CD4-positive, alpha-beta T cell treated with Interleukin-6 at 100 ng/mL for 8 hours (primary cell): ENCODE measurements at places on chromosomes 11 and 22.

DNA sequence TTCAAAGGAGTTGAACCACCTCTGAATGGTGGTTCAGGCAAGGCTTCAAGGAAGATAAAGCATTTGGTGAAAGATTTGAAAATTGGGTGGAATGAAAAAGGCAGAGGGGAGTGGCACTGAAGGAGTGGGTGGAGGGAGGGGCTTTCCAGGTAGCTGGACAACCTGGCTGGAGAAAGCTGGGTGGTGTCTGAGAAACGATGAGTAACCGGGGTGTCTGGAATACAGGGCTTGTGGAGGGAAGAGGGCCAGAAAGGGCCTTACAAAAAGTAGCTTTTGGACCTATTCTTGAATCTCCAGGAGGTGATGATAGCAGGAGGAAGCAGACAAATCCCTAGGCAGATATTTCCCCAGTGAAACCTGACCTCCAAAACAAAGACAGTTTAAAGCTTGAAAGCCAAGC lies 99.3 kb downstream of the RASSF10 start:
- no peak for DNase-seq

DNA sequence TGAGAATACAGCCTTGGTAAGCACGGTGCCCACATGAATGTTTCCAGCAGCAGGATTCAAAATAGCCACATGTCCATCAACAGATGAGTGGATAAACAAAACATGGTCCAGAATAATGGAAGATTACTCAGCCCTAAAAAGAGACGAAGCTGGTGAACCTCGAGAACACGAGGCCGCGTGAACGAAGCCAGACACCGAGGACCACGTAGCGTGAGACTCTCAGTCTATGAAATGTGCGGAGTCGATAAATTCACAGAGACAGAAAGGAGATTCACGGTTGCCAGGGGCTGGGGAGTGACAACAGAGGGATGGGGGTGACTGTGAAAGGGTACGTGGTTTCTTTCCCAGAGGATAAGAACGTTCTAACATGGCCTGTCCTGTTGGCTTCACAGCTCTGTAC lies 2.9 kb upstream of the ASCL2 start:
- DNase-seq: no peak

DNA sequence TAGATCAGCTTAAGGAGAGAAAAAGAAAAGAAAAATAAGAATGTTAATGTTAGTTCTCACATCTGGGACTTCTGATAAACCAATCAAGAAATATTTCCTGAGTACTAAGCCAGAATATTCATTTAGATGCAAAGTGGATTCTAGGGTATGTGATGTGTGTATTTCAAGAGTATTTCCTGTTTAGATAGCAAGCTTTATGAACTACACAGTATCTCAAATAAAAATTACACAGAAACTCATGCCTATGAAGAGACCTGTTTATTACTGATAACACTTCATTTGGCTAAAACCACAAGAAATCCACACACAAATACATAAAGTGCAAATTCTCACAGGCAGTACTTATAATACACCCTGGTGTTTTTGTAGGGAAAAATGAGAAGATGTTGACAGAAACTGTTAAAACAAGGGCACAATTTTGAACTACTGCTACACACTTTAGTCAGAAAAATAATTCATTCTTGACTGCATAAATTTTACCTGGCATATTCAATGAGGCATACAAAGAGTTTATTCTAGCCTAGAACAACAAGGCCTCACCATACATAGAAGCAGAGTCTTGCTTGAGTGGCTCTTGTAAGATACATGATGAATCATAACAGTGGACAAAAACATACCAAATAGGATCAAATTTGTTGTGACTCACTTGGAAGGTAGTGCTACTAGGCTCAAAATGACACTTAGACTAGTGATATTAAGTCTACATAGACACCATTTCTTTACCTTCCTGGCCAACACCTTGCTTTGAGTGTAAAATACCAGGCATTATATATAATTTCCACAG lies 18.8 kb upstream of the P4HA3 start:
- DNase-seq: no peak

DNA sequence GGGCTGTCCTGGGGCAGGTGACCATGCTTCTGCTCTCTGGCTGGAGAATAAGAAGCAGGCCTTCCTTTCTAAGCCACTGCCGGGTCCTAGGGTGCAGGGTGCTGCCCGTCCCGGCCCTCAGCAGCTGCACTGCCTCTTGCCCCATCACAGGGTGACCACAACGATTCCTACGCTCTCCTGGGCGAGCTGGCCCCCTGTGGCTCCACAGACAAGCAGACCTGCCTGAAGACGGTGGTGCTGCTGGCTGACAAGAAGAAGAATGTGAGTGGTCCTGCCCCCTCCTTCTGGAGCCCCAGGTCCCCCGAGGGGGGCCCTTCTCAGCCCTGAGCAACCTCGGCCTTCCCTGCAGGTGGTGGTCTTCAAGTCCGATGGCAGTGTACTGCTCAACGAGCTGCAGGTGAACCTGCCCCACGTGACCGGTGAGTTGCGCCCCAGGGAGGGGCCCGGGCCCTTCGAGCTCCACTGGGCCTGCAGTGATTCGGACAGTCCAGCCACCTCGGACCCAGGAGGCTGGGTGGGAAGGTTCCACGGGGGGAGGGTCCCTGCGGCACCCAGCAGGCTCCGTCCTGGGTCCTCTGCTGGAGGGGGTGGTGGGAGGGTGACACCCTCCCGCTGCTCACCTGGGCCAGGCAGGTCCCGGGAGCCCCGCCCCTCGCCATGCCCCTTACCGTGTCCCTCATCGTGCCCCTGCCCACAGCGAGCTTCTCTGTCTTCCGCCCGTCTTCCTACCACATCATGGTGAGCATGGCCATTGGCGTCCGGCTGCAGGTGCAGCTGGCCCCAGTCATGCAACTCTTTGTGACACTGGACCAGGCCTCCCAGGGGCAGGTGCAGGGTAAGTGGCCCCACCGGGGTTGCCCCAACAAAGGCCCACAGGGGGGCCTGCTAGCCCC lies 8.3 kb downstream of the MUC2 start:
- no peak for DNase-seq

DNA sequence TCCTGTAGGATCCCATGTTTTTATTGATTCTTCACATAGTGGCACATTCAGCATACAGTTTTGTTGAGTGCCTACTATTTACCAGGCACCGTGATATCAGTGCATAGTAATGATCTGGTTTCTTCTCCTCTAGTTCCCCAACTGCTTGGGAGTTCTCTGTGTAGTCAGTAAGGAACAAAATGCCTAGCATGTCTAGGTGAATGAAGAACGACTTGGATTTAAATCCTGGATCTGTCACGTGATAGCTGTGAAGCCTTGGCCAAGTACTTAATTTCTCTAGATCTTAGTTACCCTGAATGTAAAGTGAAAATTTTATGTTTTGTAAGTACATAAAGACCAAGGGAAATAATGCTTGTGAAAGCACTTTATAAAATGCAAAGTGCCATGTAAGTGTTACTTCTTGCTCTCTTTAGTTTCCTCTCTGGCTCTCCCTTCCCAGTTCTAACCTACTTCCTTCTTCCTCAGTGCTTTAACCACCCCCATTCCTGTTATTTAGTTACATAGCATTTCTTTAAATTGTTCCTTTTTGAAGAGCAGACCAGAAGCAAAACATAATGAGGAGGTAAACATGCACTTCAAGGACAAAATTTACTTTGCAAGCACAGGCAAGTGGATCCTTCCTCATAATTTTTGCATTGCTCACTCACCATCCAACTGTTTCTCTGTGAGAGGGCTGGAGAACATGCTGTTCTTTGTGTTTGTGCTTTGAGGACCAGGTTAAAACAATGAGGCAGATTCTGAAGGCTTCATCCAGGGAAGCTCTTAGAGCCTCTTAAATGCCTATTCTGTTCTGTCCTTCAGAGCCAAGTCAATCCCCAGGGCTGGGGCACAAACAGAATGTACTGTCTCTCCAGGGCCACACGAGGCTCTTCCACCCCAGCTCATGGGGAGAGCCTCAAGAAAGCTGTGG lies 353.9 kb upstream of the TENM4 start:
- no peak for DNase-seq

DNA sequence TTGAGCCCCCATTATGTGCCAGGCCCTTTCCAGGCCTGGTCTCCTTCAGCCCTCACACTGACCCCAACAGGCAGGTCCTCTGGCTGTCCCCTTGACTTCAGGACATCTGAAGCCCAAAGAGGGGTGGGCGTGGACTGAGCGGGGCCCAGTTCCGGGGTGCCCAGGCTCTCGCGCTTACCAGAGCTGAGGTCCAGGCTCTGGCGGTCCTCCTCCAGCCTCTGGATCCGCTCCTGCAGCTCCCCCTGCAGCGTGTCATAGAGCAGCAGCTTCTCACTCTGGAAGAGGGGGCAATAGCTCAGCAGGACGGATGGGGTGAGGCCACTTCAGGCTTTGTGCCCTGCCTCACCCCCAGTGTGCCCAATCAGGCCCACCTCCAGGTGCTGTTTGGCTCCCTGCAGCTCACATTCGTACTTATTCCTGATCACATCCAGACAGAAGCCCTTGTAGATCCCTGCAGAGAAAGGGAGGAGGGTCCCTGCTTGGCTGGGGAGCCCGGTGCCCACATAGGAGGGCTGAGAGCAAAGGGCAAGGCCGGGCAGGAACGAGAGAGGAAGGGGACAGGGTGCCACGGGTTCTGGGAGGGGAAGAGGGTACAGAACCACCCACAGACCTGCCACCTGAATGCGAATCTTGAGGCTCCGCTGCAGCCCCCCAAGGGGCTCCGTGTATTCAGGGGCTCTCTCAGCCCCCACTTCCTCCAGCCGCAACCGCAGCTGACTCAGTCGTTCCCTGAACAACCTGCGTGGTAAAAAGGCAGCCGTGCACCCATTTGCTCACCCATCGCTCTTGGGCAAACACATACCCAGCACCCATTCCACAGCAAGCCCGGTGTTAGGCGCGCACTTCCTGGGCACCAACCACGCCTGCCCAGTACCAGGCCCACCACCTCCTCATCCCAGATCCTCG lies 4.1 kb downstream of the BRMS1 start:
- no peak for DNase-seq

GRCh38 chr11:61480994-61481335 lies 27.6 kb upstream of the LRRC10B start:
- DNase-seq: no peak

- DNase-seq: no peak
Measured at GRCh38 chr11:291281-292210, 2.6 kb downstream of the PGGHG start.

GRCh38 chr11:123531325-123531724 lies 101.3 kb downstream of the GRAMD1B start:
- no peak for DNase-seq

- DNase-seq: no peak
Measured at GRCh38 chr22:29799217-29799680, 32.1 kb downstream of the UQCR10 start.

GRCh38 chr11:20668131-20668809 lies 1.1 kb upstream of the NELL1 start:
- no peak for DNase-seq

- DNase-seq: no peak
Measured at GRCh38 chr11:107653076-107653475, 58.8 kb downstream of the SLN start.

- no peak for DNase-seq
Measured at GRCh38 chr11:121441521-121441920, 10.6 kb upstream of the SORL1 start.

GRCh38 chr11:20656901-20657300 lies 12.5 kb upstream of the NELL1 start:
- DNase-seq: no peak

DNA sequence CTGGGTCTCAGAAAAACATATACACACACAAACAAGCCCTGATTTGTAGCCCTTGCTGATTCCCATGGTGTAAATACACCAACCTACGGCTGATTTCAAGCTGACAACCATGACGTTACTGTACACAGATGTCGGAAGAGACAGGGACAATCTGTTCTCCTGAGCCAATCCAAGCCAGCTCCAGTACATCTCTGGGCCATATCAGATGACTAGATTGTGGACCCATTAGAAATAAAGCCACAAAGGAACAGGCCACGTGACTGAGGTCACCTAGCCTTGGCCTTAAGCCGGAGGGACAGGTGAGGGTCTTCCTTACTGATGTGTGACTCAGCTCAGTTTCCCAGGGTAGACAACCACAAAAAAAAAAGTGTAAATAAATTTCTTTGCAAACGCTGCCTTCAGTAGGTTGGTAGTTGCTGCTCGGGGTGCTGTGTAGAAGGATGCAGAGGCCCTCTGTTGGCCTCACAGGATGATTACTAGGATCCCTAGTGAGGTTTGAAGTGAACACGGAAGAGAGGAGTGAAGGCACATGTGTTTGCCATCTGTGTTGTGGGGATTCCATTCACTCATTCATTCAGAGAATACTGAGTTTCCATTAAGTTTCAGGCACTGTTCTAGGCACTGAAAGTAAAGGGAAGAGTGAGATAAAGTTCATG lies 99.0 kb upstream of the LARGE1 start:
- no peak for DNase-seq

GRCh38 chr11:111944139-111944538 lies 7.0 kb downstream of the DIXDC1 start:
- no peak for DNase-seq

DNA sequence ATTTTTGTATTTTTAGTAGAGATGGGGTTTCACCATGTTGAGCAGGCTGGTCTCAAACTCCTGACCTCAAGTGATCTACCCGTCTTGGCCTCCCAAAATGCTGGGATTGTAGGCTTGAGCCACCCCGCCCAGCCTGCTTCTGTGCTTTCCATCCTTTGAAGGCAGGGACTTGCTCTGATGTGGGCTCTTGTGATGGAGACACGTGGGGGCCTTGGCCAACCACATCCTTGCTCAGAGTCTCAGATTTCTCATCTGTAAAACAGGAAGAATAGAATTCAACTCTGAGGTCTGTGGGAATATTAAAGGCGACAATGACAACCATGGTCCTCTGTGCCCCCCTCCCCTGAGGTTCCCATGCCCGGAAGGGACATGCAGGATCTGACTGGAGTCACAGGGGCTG lies 3.8 kb upstream of the GGA1 start:
- DNase-seq: peak; percentile 71

- no peak for DNase-seq
Measured at GRCh38 chr22:27937453-27937852, 18.4 kb upstream of the PITPNB start.
